ENCODE measurements at places on chromosomes 6 and 20. TPM values are rescaled to one million over a fixed set of nuclear protein-coding genes. Genes with fewer than 3 reads are reported as not detected.

DNA sequence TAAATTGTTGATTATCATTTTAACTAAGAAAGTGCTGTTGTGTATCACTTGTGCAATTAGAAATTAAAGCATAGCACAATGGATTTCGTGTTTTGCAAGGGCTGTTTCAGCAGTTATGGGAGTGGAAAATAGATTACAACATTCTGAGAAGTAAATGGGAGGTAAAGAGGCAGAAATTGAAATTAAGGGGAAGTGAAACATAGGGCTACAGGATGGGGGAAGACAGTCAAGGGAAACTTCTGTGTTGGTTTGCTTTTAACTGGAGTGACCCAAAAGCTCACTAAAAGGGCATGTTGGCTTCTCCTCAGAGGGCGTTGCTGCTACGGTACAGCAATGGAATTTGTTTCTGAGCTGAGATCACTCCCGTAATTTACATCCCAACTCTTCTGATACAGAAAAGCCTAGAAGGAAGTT is 147.5 kb downstream of the BCAS1 start:
- DNase-seq, result no peak

DNA sequence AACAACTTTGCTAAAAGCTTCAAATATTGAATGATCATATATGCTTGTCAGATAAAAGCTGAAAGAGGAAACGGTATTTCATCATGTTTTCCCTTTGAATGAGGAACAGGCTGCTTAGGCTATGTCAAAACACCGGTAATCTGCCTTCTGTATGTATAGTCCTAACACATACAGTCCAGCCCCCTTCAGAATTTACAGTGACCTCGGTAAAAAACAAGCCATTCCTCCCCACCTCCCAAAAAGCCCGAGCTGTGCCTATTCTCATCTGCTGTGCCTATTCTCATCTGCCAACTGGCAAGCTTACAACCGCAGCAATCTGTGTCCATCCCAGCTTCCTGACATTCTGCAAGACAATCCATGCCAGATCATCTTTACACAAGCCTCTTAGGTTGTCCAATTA is 26.8 kb upstream of the UBE2J1 start:
- no peak for DNase-seq

- no peak for DNase-seq
These were observed 50.5 kb upstream of the TRIM26 start for GRCh38 chr6:30263734-30264133.

DNA sequence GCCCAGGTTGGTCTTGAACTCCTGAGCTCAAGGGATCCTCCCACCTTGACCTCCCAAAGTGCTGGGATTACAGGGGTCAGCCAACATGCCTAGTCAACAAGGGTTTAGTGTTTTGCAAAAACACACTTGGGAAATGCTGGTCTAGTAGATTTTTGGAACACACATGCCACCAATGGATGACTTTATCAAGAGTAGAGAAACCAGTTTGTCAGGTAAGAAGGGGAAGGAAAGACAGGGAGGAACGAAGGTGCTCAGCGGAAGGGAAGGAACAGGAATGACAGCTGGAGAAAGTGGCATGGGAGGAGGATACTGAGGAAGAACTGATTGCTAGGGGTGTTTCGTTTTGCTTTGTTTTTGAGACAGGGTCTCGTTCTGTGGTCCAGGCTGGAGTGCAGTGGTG is 15.6 kb upstream of the SEC63 start:
- DNase-seq, result no peak

GRCh38 chr20:24148372-24148771 is 159.8 kb upstream of the GGTLC1 start:
- DNase-seq, result no peak

GRCh38 chr20:860891-861290 is 27.4 kb downstream of the FAM110A start:
- no peak for DNase-seq

DNA sequence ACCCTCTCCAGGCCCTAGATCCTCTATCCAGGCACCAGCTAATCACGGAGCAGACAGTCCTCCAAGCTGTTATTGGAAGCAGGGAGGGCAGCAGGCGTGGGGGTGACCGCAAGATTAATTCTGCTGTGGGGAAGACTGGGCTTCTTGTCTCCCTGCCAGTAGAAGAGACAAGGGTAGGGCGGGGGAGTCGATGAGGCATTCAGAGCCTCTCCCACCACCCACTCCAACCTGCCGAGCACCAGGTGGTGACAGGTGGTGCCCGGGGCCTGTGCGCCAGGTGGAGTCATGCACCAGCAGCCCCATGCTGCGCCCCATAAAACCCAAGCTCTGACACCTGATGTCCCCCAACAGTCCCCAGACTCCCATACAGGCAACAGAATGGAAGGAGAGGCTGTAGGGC is 89.6 kb downstream of the CDH22 start:
- no peak for DNase-seq

DNA sequence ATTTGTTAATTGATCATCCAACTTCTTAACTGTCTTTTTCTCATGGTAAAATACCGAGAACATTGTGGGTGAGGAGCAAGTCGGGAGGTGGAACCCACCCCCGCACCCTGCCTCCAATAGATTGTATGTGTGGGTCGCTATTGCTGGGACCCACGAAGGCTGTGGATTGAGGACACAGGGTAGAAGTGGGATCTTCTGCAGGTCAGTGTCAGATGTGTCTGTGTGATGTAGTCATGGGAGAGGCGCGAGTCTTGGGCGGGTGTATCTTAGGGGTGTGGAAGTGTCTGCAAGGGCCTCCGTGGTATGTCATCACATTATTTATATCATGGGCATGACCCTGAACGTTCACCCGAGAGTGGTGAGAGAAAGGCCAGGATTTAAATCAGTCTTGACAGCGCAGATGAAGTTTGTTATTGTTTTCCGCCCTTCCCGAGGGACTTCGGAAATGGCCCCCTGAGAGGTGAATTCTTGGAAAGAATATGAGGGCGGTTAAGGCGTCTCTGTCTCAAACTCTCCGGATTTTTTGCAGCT is 472 bp upstream of the PAQR8 start:
- DNase-seq, result no peak

GRCh38 chr6:113362301-113363047 is 494.7 kb upstream of the MARCKS start:
- no peak for DNase-seq

DNA sequence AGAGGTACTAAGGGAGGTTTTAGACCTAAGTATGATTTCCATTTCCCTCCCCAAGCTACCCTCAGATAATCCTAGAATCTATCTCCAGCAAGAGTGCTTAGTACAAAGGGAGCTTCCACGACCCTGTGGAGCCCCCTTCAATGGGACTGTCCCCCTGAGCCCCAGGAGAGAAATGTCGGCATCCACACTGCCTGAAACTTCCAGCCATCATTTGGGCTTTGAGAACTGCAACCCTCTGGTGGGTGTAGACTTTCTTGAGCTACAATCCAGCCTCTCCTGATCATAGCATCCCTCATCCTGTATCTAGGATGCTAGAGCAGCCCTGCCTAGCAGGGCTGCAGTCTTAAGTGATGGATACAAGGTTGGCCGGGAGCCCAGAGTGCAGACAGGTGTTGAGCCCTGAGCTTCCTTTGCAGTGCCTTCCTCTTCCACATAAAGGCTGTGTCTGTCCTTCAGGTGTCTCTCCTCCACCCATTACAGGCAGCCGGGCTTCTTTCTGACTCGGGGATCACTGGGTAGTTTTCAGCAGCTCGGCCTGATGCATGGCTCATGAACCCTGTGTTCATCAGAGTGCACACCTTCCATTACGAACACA is 424.5 kb downstream of the PREX1 start:
- no peak for DNase-seq

GRCh38 chr6:2102966-2103365 is 142.4 kb downstream of the GMDS start:
- no peak for DNase-seq

DNA sequence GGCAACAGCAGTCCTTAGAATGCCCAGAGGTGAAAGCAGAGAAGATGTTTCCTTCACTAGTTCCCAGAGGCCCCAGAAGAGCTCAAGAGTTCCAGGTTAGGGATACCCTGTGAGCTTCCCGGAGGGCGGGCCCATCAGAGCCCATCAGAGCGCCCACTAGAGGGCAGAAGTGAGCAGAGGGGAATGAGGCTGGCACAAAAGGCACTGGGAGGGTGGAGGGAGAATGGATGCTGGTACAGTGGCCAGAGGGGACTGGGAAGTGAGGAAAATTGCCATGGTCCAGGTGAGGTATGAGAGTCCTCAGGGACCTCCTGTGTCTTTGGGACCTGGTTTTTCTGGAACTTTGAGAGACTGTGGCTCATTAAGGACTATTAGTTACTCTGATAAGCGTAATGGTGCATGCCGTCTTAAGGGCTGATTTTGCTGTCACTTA is 57.3 kb downstream of the LINC00237 start:
- DNase-seq, result no peak

DNA sequence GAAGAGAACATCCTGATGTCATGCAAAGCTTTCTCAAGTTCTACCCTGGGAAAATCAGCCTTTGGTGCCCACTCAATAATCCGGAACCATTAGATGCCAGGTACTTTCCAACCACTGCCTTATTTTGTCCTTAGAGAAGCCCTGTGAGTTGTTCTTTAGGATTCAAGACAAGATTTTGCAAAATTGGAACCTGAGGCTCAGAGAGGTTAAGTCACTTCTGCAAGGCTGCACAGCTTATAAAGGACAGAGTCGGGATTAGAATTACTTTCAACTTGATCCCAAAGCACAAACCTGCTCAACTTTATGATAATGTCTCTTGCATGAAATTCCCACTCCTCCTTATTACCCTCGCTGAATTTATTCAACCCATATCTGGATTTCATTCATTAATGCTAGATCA is 287.2 kb downstream of the PTPRT start:
- DNase-seq, result no peak

GRCh38 chr6:111818539-111819226 is 54.6 kb downstream of the FYN start:
- no peak for DNase-seq

GRCh38 chr20:50004229-50004628 is 21.4 kb downstream of the SNAI1 start:
- DNase-seq, result no peak

DNA sequence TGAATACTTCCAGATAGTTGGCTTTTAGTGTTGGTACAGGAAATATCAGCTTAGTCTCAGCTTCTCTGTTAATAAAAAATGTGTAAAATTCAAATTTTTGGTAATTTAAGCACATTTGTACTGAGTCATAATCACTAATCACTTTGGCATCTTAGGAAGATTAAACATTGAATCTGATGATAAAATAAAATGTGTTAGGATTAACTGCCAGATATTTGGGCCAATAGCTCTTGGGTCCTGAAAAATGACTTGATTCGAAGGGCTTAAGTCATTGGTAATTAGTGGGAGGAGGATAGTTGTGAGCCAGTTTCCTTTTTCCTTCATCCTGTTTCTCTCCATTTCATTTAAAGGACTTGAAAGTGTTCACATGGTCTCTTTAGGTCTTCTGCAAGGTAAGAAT is 426.1 kb downstream of the RFPL4B start:
- DNase-seq, result no peak

GRCh38 chr6:168087436-168088160 is 8.6 kb upstream of the FRMD1 start:
- no peak for DNase-seq

DNA sequence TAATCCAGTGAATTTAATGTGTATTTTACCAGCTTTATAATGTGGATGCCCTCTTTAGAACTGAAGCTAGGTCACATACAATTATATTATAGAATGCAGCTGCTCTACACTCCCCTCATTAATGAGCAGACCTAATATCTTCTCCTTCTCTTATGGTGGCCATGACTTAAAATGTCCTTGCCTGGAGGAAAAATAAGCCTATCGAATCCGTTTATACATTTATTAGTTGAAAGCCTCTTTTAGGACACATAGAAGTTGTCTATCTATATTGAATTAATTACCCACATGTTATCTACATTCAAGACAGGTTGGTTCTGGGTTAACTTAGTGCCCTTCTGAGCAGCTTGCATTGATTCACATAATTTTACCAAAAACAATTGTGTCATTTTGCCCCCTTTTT is 1716.8 kb downstream of the HACE1 start:
- no peak for DNase-seq

GRCh38 chr6:110334423-110335180 is 23.5 kb downstream of the METTL24 start:
- DNase-seq, result no peak

- DNase-seq, result no peak
These were observed 23.7 kb upstream of the SIRT5 start for GRCh38 chr6:13550656-13551055.

The TINAG gene
- total RNA-seq, result not detected

The CD2AP gene
- 47.7 TPM for total RNA-seq

The OPRM1 gene
- total RNA-seq, result not detected
